ENCODE measurements at places on chromosomes 2 and 18.

DNA sequence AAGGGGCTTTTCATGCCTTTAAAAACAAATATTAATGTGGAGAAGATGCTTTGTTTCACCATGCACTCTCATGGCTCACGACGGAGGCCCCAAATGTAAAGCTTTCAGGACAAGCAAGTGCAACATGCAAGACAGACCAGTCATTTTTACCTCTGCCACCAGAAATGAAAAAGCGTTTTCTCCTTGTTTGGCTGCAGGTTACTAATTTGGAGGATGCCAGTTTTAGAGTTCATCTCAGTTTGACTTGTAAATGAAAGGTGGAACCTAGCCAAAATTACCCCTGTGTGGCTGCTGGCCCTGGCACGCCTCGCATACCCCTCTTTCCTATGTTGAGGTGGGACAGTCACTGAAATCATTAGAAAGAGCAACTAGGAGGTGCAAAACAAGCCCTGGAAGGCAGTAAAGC lies 138.6 kb downstream of the BCL2 start:
- no peak for DNase-seq

DNA sequence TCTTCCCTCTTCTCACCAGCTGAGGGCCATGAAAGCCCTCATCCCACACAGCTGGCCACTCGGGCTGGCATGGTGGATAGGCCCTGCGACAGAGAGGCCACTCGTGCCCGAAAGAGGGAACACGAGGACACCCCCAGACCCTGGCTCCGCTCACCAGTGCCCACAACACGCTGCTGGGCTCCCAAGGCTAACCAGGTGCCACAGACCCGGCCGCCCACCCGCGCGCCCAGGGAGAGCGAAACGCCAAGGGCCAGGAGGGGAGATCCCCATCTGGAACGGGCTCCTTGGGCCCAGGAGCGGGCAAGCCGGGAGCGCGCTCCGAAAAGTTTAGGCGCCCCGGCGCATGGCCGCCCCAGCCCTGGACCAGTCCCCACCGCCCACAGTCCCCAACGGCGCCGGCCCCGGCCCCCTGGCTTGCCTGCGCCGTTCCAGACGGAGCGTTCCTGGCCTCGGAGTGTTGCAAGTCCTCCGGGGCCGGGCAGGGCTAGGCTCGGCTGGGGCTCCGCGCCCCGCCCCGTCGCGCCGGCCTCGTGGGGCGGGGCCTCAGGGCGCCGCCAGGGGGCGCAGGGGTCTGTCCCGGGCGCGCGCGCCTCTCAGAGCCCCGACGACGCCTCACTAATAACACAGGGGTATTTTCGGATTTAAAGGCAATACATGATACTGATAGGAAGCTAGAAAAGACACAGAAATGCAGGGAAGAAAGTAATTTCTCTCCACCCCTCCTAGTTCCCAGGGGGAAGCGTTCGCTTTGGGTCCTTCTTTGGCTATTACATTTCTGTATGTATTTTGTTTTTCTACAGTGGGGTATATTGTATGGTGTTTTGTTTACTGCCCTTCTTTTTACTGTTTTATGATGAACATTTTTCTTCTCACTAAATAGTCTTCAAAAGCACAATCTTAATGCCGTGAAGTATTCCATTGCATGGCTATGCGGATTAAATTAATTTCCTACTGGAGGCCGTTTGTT lies at the start of gene TMBIM1:
Gene TMBIM1 (minus strand): TSS at position 456 of the 967 bp plus-strand sequence. CDS start 10,362 bp downstream, outside the sequence.
- peak; percentile 70 for DNase-seq

- DNase-seq = no peak
These were observed 81.3 kb downstream of the NEURL3 start for GRCh38 chr2:96423828-96424227.

DNA sequence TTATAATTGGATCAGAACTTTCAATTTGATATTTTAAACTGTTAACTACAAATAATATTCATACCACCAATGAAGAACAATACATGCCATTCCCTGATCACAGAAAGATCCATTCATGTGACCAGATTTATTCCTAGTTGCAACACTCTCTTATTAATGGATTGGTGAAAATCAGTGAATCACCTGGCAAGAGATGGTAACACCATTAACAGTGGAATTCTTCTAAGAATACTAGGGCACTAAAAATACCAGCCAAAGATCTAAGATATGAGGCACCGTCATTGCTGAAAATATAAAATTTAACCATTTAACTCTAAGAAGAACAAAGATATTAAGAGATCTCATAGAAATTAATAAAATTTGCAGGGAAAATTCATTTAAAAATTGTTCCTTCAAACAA lies 58.1 kb downstream of the MAP4K3 start:
- DNase-seq = no peak

DNA sequence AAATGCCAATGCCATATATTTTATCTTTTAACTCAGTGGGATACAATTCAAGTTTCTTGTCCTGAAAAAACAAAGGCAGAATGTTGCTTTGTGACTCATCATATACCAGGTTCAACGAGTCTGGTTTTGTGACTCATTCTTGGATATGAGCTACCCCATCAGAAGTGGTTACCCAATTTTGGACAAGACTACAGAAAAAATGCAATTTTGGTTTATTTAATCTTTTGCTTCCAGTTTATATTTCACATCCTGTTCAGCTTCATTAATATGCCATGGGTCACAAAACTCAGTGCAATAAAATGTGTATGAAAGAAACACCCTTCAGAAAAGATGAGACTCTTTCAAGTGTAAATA lies 25.0 kb downstream of the FN1 start:
- no peak for DNase-seq

- no peak for DNase-seq
These were observed 5.2 kb downstream of the KLHL29 start for GRCh38 chr2:23390152-23390551.

DNA sequence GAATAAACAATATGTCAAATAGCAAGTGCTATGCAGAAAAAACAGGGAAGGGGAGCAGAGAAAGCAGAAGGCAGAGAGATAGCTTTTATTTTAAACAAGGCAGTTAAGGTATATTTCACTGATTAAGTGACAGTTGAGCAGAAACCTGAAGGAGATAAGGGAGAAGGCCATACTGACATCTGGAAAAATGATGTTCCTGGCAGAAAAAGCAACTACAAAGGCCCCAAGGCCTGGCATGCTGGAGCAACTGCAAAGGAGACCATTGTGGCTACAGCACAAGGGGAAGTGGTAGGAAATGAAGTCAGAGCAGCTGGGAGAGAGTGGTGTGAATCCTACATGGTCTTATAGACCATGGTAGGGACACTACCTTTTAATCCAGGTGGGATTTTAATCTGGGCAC lies 8.9 kb upstream of the PCBP1 start:
- no peak for DNase-seq

DNA sequence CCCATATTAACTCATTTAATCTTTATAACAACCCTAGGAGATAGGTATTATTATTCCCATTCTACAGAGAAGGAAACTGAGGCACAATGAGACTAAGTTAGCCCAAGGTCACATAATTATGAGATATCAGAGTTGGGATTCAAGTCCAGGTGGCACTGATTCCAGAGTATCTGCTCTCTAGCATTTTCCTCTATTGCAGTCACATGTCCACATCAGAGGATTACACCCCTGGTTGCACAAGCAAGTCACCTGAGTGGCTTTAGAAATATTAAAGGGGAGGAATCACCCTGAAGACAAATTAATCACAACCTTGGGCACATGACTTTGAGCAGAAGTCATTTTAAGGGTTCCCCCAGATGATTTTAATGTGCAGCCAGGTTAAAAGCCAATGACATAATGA lies 23.8 kb downstream of the SRD5A2 start:
- DNase-seq = no peak

- DNase-seq = no peak
These were observed 183.5 kb downstream of the ANTXR1 start for GRCh38 chr2:69196327-69197117.

All from stimulated activated CD4-positive, alpha-beta T cell treated with anti-CD3 and anti-CD28 coated beads, Interleukin-15, amount 100 ng/mL, for 1 hour (primary cell).